ENCODE measurements at places on chromosomes 4 and X.

DNA sequence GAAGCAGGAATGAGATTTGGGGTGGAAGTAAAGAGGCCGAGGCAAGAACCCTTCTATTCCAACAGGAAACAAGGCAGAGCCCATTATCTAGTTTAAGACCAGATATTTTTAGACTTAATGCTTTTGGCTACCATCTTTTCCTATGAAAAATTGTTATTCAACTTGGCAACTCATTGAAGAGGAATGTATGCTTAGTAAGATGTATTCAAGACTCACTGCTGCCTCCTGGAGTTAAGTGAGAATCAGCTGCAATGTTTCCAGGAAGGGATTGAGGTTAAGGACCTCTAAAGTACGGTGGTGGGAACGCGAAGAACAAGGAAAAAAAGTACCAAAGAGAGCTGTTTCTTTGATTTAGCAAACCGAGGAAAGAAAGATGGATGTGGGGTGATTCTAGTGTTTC lies 89.1 kb downstream of the RAPGEF2 start:
- DNase-seq, result no peak

DNA sequence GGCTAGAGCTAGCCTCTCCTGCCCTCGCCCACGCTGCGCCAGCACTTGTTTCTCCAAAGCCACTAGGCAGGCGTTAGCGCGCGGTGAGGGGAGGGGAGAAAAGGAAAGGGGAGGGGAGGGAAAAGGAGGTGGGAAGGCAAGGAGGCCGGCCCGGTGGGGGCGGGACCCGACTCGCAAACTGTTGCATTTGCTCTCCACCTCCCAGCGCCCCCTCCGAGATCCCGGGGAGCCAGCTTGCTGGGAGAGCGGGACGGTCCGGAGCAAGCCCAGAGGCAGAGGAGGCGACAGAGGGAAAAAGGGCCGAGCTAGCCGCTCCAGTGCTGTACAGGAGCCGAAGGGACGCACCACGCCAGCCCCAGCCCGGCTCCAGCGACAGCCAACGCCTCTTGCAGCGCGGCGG lies at the start of gene AR:
AR (plus strand) TSS at position 204 of the 400 bp plus-strand sequence. CDS start 1,126 bp downstream, outside the sequence.
- DNase-seq, result no peak

DNA sequence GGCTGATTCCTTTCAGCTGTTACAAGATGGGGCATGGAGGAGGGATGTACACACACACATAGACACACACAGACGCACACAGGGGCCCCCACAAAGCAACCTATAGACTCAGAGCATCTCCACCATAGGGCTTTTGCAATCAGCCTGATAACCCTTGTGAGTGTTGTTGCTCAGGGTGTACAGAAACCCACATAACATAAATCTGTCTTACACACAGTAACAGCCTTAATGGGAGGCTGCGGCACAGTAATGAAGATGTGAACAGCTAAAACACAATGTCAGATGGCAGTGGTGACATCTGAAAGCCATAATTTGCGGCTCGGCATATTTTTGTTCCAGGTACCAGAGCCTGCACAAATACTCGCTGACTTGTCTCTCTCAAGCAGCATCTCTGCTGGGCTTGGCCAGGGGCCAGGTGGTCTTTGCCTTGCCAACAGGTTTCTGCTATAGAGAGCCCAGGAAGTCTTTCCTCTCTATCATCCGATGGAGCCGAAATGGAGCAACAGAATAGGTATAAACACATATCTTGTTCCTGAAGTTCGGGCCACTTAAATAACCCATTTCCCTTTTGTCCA lies 357.2 kb upstream of the GATB start:
- DNase-seq, result no peak

- DNase-seq, result no peak
Observed at GRCh38 chr4:53119680-53120079, 246.2 kb downstream of the SCFD2 start.

DNA sequence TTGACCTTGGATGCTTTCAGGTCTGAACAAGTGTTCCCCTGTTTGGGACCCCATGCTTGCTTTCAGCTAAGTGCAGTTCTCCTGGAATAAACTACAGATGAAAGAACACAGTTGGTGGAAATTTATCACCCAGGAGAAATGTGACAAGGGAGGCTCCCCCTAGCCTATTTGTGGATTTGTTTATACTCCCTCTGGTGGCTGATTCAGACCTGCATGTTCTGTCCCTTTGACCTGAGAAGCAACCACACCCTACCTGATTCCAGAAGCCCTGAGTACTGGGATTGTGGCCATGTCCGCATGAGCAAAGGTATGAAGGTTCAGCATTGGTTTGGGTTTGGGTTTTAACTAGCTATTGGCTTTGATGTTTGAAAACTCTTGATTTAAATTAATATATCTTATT lies 440.9 kb downstream of the MID1IP1 start:
- DNase-seq, result no peak

- DNase-seq, result peak; percentile 14
Observed at GRCh38 chrX:85243761-85244449, at the start of the genes SATL1 and ZNF711. TSS of gene SATL1 (minus strand) at chrX:85243779. CDS start at chrX:85108968, 134,811 bp downstream. TSS of gene ZNF711 (plus strand) at chrX:85243991. CDS start at chrX:85247573, 3,582 bp downstream.

- DNase-seq, result peak; percentile 35
Observed at GRCh38 chr4:145937971-145938611, 532 bp downstream of the ZNF827 start.

DNA sequence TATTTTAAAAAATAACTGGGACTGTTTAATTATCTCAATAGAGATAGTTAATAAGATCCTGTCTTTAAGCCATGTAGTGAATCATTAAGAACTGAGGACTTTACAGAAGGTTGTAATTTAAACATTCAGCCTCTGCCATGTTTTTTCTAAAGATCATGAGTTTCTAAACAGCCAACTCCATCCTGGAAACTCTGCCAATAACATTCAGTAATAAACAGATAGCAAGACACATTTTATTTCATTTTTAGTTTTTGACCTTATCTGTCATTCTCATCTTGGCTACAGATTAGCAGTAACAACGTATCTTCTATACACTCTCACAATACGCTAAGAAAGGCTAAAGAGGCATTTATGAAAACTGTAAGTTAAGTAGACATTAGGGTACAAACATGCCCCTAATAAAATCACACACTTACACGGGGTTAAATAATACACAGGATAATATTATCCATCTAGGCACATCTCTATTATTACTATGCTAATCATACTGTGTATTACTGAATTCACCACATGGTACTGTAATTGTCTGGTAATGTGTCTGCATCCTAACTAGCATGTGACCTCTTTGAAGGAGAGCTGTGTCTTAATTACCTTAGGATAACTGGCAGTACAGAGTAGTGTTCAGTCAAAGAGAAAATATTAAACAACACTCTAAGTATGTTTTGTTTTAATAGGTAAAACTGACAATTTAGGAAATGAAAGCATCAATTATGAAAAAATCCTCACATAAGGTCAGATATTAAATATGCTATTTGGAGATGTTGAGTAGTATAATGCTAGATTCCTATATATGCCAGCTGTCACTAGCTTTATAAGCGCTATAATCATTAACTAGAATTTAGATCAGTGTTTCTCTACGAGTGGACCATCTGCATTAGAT lies 122.4 kb upstream of the NAP1L5 start:
- DNase-seq, result no peak

- no peak for DNase-seq
Observed at GRCh38 chr4:176438401-176438800, 118.6 kb downstream of the SPCS3 start.

DNA sequence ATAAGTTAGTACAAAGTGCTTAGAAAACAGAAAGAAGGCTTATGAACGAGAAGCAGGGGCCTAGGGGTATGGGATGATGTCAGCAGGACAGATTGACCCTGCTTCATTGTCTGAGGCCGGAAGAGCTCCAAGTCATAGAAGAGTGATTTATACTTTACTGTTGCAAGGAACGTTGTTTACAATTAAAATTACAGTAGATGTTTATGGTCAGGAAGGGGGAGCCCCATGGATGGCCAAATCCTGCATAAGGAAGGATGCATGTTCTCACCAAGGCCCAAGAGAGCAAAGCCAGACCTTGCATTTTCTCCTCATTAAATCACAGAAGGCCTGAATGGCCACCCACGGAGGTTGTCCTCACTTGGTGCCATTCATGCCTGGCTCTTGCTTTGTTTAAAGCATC lies 115.3 kb downstream of the LDB2 start:
- no peak for DNase-seq

DNA sequence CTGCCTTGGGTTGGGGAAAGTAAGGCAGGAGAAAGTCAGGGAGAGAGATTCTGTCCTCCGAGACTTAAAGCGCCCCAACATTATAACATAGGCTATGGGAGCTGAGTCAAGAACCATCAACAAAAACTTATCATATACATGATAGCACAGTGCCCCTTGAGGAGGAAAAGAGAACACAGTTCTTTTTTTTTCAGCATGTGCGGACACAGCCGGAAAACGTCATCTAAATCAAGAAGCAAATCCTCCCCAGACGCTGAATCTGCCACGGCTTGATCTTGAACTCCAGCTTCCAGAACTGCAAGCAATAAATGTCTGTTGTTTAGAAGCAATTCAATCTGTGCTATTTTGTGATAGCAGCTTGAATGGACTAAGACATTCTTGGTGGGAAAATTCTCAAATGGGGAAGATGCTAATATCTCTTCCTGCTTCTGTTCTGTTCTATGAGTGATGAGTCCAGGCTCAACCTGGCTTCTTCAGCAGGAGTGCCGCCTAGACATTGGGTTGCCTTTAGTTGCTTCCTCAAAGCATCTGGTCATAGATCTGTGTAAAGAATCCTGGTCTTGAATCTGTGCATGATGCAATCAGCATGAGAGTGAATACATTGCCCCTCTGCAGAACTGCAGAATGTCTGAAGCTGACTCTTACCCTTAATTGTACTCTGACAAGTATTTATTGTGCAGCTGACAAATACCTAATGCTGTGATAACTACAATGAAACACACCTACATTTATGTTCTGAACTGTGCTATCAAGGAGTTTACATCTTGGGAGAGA lies 549.8 kb upstream of the PRKX start:
- no peak for DNase-seq

- DNase-seq, result peak; percentile 10
Observed at GRCh38 chrX:17374619-17375366, at the start of gene NHS. TSS of gene NHS (plus strand) at chrX:17375200. CDS start at chrX:17375758, 558 bp downstream.

- DNase-seq, result no peak
Observed at GRCh38 chr4:15164571-15164970, 162.3 kb downstream of the CPEB2 start.

Measured in activated naive CD8-positive, alpha-beta T cell treated with anti-CD3 and anti-CD28 coated beads, Interleukin-2, amount 50 U/mL, for 24 hours (primary cell).